HFFc6 (cell line): ENCODE measurements at places on chromosomes 6 and 20.

- DNase-seq, result no peak
Measured at GRCh38 chr20:18254615-18255014, 33.7 kb upstream of the ZNF133 start.

GRCh38 chr20:17636523-17637412, 45.3 kb downstream of the RRBP1 start:
- DNase-seq, result no peak

DNA sequence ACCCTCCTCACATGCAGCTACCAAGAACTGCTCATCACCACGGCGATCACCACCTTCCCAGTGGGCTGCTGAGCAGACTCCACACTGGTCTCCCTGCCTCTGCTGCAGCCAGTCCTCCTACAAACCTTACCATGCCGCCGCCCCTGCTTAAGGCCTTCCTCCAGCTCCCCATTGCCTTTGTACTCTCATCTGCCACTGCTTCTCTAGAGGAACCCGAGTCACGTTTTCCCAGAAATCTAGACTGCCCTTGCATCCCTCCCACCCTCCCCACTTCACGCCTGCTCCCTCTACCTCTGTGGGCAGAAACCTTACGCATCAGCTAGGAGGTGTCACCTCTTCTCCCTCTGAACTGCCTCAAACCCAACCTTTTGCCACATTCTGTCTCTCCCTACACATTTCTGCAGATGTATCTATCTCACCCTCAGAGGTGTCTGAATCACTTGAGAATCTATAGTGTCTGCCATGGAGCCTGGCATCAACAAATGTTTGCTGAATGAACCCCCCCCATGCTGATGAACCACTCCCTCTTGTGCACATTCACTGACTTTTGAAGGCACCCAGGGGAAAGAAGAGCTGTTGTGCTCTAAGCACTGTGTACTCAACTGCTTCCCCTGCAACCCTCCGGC, 4.3 kb downstream of the E2F1 start:
- DNase-seq, result no peak

DNA sequence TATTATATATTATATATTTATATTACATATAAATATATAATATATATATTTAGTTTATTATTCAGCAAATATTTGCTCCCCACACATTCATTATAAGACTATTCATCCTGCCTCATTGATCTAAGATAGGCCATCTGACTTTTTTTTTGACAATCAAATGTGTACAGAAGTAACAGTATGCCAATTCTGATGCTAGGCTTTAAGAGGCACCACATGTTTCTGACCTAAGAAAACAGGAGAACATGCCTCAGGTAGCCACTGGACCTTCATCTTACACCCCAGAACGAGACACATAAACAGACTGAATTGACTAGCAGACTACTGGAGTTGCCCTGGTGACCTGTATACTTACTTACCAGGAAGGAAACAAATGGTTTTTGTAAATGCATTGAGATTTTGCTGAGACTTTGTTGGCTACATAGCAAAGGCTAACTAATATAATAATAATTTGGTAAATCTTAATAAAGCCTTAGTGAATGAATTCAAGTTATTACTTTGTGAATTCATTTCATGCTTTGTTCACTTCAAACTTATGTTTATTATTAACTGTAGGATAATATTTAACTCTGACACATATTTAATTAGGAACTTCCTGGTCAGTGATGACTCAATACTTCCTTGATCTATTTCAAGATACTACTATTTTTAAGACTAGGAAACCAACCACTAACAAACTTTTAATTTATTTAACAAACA, 13.4 kb upstream of the MYO6 start:
- DNase-seq, result peak; percentile 29

- DNase-seq, result no peak
Measured at GRCh38 chr6:100465701-100466409, 1.1 kb upstream of the SIM1 start.

GRCh38 chr6:85449818-85450759, at the start of gene NT5E:
NT5E (plus strand) TSS chr6:85450083; CDS start chr6:85450140, 57 bp downstream.
- DNase-seq, result peak; percentile 77

GRCh38 chr20:51275181-51275580, 252.3 kb upstream of the KCNG1 start:
- DNase-seq, result no peak

DNA sequence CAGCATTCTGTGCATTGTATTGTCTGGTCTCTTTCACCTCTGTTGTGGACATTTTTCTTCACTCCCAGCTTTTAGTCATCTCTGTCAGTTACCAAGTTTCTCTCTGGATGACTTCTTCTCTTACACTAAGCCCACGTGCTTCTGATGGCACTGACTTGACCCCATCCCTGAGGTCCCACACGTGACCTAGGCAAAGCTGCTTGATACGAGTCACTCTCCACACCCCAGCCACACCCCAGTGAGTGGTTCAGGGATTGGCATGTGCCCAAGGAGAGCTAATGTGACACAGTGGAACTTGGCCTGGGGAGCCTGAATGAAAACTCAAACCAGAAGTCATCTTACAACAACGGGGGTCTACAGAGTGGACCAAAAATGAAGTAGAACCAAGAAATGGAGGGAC, 32.2 kb downstream of the HTR1E start:
- DNase-seq, result no peak

GRCh38 chr6:37818536-37819176, 871 bp upstream of the ZFAND3 start:
- peak; percentile 89 for DNase-seq
